Ovary (tissue), 10 donors: ENCODE measurements at places on chromosomes 2 and 18. TPM values are rescaled to one million over a fixed set of nuclear protein-coding genes. Genes with fewer than 3 reads are reported as not detected.

Gene CIB4
- not detected for total RNA-seq

- H3K27ac ChIP-seq: peak overlapping the region; percentile 74
- H3K27me3 ChIP-seq: no peaks in the 10 kb centered on the region
- no peaks in the 10 kb centered on the region for H3K36me3 ChIP-seq
- peak; percentile 57 for DNase-seq
- peaks cover 20% of the 10 kb centered on the region for H3K4me1 ChIP-seq
Measured at GRCh38 chr18:11005528-11005927, 143.8 kb downstream of the PIEZO2 start.

DNA sequence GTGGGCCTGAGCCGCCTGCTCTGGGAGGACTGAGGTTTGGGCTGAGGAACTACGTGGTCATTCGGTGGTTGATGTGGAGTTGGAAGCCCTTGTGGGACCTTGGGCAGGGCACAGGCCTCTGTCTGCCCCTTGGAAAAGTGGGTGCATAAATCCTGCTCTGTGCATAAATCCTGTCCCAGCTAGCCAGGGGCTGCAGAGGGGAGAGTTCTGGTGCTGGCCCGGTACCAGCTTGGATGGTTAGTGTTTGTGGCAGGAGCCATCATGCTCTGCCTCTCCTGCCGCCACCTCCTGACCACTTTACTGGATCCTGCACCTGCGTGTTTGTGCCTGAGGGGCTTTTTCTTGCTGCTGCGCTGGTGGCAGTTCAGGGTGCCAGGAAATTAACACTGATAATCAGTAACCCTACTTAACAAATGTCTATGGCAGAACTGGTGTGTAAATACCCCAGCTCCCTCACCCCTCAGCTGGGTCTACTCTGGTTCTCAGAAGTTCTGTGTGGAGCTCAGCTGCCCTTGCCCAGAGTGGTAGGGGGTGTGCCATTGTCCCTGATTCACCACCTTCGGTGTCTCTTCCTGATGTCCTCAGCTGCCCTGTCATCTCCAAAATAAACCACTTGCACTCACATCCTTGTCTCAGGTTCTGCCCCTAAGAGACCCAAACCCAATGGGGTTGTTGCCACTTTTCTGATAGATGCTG is 156.8 kb downstream of the GLI2 start:
- no peaks in the 10 kb centered on the region for H3K36me3 ChIP-seq
- no peak overlapping the region for H3K27ac ChIP-seq
- H3K4me1 ChIP-seq: peaks cover 10% of the 10 kb centered on the region
- DNase-seq: no peak
- H3K27me3 ChIP-seq: no peaks in the 10 kb centered on the region

GRCh38 chr2:72793798-72794440 is 31.9 kb downstream of the EXOC6B start:
- no peak overlapping the region for H3K4me3 ChIP-seq
- H3K4me1 ChIP-seq: no peaks in the 10 kb centered on the region
- H3K36me3 ChIP-seq: no peaks in the 10 kb centered on the region

DNA sequence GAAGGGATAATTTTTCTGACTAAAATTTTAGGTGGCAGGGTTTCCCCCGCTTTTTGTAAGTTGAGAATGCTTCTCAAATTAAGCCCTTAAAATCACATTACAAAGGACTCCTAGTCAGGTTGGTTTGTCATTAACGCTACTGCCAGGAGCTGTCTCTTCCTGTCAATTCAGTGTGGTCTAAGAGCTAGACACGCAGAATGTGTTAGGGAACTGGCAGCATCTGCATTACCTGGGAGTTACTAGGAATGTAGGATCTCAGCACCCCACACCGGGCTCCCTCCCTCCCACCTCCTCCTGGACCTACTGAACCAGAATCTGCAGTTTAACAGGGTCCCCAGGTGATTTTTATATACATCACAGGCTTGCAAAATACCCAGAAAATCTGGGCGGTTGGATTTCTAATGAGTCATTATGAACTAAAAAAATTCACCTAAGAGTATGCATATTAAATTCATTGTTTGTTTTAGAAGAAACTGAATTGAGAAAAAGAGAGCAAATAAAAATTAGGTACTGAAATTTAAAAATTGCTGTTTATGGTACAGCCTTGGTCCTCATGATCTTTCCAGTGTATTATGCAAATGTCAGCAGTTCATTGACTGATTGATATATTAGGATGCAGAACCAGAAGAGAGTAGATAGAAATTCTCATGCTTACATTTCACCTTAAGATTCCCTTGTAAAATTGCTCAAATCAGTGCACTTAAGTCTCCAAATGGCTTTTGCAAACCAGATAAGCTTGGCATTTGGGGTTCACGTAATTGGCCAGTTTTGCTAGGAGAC is 130.9 kb upstream of the ITGA6 start:
- no peaks in the 10 kb centered on the region for H3K27me3 ChIP-seq
- H3K4me3 ChIP-seq: no peak overlapping the region
- H3K4me1 ChIP-seq: peaks cover 2% of the 10 kb centered on the region
- no peaks in the 10 kb centered on the region for H3K36me3 ChIP-seq
- no peak overlapping the region for H3K27ac ChIP-seq

- H3K27me3 ChIP-seq: no peaks in the 10 kb centered on the region
- DNase-seq: no peak
- no peak overlapping the region for H3K27ac ChIP-seq
- H3K36me3 ChIP-seq: no peaks in the 10 kb centered on the region
- H3K4me3 ChIP-seq: no peak overlapping the region
Measured at GRCh38 chr2:16272038-16272788, 331.9 kb downstream of the MYCN start.

Gene CLEC4F
- total RNA-seq: 0.11 TPM

Gene ALPP
- total RNA-seq: 21.5 TPM

Gene ATP6V1B1
- 1.3 TPM for total RNA-seq

Gene DES
- 211 TPM for total RNA-seq

DNA sequence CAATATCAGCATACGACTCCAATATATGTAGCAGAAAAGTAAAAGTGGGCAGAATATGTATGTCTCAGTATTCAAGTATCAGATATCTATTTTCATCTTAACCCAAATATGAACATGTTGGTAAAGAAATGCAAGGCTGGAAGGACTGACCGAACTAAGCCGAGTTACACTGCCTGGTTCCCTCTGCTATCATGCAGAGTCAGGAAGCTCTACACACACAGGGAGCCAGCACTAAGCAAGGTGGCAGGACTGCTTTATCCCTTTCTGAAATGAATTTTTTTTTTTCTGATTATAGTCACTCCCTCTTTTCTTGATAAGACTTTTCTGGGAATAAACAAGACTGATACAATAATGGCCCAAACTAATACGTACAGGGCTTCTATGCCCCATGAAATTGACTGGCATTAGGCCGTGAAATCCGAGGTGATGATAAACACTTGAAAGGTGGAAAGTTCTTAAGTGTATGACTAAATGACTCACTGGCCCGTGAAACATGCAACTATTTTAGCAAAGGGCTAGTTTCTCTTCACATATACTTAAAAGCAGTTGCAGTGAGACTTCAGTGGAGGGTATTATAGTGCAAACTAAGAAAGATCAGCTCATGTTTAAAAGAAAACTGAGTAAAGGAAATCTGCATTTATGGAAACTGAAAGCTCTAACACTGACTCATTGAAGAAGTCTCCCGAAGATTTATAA is 14.9 kb downstream of the DPP4 start:
- DNase-seq: no peak
- no peaks in the 10 kb centered on the region for H3K36me3 ChIP-seq
- no peaks in the 10 kb centered on the region for H3K27me3 ChIP-seq
- H3K27ac ChIP-seq: no peak overlapping the region

DNA sequence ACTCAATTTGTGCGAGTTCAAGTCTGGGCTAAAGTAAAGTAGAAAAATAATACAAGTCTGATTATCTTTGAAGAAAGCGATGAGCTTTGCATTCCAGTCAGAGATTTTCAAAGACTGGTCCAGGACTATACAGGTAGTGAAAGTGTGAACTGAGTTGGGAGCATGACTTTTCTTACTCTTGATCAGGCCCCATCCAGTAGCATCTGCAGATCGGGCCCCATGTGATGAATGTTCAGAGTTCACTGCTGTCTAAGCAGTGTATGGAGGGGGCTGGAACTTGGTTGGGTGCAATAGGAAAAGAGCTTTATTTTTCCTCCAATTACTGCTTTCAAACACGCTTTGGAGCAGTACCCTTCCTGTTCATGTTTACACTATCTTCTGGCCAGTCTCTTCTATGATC is 747.4 kb upstream of the ID2 start:
- H3K4me1 ChIP-seq: peaks cover 3% of the 10 kb centered on the region
- no peak overlapping the region for H3K27ac ChIP-seq
- no peak overlapping the region for H3K4me3 ChIP-seq
- no peaks in the 10 kb centered on the region for H3K27me3 ChIP-seq

- no peaks in the 10 kb centered on the region for H3K36me3 ChIP-seq
- no peak for DNase-seq
- no peaks in the 10 kb centered on the region for H3K27me3 ChIP-seq
- no peak overlapping the region for H3K27ac ChIP-seq
- H3K4me3 ChIP-seq: no peak overlapping the region
Measured at GRCh38 chr18:29154758-29155725, 978.1 kb upstream of the CDH2 start.

Gene RIT2
- total RNA-seq: not detected

Gene SRD5A2
- total RNA-seq: 0.30 TPM

DNA sequence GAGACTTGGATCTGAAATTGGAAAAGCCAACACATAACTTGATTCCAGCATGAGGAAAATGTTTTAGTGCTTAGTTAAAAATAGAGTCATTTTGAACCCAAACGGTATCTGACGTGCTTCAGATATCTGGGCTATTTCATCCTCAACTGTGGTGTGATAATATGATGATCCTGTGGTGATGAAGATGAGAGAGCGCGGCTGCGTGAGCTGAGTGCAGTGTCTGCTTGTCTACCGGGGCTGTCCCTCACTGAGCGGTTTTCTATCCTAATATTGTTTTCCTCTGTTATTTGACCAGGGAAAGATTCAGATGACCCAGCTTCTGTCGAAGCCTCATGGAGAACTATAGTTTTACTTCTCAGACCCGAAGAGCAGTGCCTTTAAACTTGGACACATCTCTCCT is 5.8 kb downstream of the TWIST2 start:
- DNase-seq: no peak
- no peaks in the 10 kb centered on the region for H3K36me3 ChIP-seq
- H3K4me3 ChIP-seq: no peak overlapping the region
- H3K27ac ChIP-seq: no peak overlapping the region
- H3K4me1 ChIP-seq: peaks cover 2% of the 10 kb centered on the region
- H3K27me3 ChIP-seq: no peaks in the 10 kb centered on the region

DNA sequence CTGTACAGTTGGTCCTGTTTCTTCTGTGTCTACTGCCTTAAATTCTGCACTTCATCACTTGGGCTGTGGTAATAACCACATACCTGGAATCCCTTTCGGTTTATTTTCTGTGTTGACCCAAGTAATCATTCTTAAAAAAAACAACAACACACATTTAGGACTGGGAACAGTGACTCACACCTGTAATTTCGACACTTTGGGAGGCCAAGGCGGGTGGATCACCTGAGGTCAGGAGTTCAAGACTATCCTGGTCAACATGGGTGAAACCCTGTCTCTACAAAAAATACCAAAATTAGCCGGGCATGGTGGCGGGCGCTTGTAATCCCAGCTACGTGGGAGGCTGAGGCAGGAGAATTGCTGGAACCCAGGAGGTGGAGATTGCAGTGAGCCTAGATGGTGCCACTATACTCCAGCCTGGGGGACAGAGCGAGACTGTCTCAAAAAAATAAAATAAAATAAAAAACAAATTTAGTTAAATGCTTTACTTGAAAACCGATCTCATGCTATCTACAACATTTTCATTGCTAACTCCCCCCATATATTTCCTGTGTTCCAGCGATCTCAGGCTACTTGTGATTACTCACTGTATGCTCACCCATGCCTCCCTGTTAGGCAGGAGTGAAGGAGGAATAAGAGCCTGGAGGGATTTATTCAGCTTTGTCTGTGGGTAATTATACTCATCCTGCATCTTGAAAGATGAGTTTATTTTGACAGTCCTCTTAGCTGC is 18.2 kb downstream of the ACSL3 start:
- no peak for DNase-seq
- no peak overlapping the region for H3K27ac ChIP-seq
- peaks cover 3% of the 10 kb centered on the region for H3K4me1 ChIP-seq

Gene ACOXL
- 0.23 TPM for total RNA-seq

DNA sequence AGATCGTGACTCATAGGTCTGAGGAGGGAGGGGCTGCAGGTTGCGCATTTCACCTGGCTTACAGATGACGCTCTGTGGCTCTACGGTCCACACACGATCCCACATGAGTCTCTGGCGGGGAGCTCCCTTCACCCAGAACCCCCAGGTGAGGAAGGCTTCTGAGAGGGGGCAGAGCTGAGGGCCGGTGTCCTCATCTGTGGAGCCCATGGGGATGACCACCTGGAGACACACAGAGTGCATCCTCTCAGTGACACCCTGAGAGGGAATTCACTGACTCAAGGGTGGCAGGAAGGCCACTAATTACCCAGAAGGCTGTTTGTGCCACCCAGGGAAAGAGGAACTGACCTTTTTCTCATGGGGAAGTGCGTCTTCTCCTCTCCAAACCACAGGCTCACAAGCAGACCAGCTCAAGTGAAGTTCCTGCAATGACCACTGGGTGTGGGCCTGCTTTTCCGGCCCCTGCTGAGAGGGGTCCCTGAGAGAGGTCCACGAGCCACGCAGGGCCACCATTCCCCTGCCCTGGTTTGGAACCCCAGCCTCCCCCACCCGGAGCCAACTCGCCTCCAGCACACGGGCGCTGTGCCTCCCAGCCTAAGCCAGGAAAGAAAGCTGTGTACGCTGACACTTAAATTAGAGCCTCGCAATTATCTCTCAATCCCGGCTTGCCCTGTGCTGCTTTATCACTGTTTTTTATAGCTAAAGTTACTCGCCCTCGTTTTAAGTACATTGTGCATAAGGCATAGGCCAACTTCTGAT is 114.1 kb downstream of the BCL11A start:
- H3K4me1 ChIP-seq: no peaks in the 10 kb centered on the region
- DNase-seq: no peak
- H3K27me3 ChIP-seq: no peaks in the 10 kb centered on the region
- H3K27ac ChIP-seq: no peak overlapping the region

DNA sequence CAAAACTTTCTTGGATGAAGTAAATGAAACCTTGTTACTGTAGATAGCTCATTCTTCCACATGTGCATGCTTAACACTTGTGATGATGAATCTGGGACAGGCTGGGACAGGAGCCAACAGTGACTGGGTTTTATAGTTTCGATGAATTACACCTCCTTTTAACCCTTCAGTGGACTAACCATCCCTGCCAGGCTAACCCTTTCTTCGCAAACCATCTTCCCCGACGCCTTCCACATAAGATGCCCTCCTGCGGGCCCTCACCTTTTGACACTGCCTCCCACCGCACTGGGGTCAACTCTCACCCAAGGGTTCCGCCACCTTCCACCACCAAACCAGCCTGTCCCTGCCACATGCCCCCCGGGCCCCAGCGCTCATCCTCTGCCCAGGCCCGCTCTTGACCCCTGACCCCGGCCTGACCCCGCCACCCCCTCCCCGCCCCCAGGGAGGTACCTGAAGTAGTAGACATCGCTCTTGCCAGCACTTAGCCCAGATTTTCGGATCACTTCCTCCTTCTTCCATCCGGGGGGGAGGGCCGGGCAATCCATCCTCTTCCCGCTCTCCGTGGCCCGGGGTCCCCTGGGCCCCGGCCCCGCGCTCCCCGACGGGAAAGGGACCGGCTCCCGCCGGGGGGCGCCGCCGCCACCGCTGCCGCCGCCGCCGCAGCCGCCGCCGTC is 764 bp downstream of the MBD2 start:
- H3K4me1 ChIP-seq: peaks cover 5% of the 10 kb centered on the region
- no peaks in the 10 kb centered on the region for H3K36me3 ChIP-seq
- no peak overlapping the region for H3K27ac ChIP-seq
- DNase-seq: peak; percentile 60
- H3K27me3 ChIP-seq: no peaks in the 10 kb centered on the region

- H3K4me3 ChIP-seq: no peak overlapping the region
- peaks cover 10% of the 10 kb centered on the region for H3K4me1 ChIP-seq
- DNase-seq: peak; percentile 19
- H3K27me3 ChIP-seq: no peaks in the 10 kb centered on the region
- no peak overlapping the region for H3K27ac ChIP-seq
Measured at GRCh38 chr2:234497594-234498235, 834 bp upstream of the ARL4C start.
